ENCODE measurements at places on chromosomes 11 and 22. TPM values are rescaled to one million over a fixed set of nuclear protein-coding genes. Genes with fewer than 3 reads are reported as not detected.

DNA sequence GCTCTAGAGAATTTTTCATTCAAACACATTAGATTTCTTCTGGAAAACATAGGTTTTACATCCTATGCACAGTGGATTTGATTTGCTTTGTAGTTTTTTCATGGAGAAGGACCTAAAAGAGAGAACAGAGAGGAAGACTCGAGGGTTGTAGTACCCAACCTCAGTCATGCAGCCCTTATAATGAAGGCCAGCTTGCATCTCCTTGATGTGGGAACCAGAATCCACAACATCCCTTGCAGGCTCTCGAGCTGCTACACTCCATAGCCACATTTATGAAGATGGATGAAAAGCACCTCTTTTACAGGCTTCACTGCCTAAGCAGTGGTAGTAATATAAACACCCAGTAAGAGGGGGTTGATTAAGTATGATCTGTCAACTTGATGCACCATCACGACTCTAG is 9.5 kb upstream of the OR5B12 start:
- H3K27me3 ChIP-seq, result no peaks in the 10 kb centered on the region
- no peak for DNase-seq
- H3K4me3 ChIP-seq, result no peak overlapping the region
- H3K27ac ChIP-seq, result no peak overlapping the region
- H3K4me1 ChIP-seq, result peaks cover 8% of the 10 kb centered on the region

THRSP gene
- total RNA-seq, result not detected

DNA sequence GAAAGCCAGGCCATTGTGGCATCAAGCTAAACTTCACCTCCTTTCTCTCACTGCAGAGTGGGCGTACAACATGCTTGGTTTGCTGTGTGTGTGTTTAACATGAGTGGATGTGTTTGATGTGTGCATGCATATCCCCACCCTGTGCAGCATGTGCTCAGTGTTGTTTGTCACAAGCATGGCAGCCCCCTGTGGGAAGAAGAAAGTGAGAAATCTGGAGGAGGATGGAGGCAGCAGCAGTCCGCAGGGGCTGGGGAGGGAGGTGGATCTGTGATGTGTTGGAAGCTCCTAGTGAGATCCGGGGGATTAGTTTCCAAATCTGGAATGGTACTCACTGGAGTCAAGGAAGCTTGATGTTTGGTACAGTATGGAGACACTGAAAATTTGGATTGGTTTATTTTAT is 24.1 kb upstream of the CCDC134 start:
- H3K4me3 ChIP-seq, result no peak overlapping the region
- peaks cover 12% of the 10 kb centered on the region for H3K4me1 ChIP-seq
- no peak for DNase-seq
- H3K27me3 ChIP-seq, result peaks cover 9% of the 10 kb centered on the region
- H3K27ac ChIP-seq, result no peak overlapping the region

DNA sequence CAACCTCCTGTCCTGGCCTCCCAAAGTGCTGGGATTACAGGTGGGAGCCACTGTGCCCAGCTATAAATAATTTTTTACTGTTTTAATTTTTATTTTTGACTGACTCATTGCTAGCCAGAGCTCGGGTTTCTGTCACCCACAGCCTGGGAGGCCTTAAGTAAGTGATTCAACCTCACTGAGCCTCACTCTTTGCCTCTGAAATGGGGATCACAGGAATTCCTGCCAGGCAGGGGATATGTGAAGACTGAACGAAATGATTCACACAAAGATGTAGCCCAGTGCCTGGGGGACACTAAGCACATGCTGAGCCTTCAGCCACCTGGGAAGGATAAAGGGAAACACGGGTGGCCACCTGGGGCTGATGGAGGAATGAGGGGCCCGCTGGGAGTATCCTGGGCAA is 3.8 kb upstream of the LRRC74B start:
- H3K4me3 ChIP-seq, result no peak overlapping the region
- peaks cover 3% of the 10 kb centered on the region for H3K27me3 ChIP-seq
- H3K4me1 ChIP-seq, result peaks cover 77% of the 10 kb centered on the region
- peak overlapping the region; percentile 79 for H3K27ac ChIP-seq
- peak; percentile 72 for DNase-seq
- H3K36me3 ChIP-seq, result no peaks in the 10 kb centered on the region

- peaks cover 33% of the 10 kb centered on the region for H3K36me3 ChIP-seq
- H3K27ac ChIP-seq, result peak overlapping the region; percentile 90
- H3K27me3 ChIP-seq, result no peaks in the 10 kb centered on the region
- peak overlapping the region; percentile 90 for H3K4me3 ChIP-seq
- peaks cover 43% of the 10 kb centered on the region for H3K4me1 ChIP-seq
Observed at GRCh38 chr11:119000906-119001305, 3.0 kb downstream of the CENATAC start.
